ENCODE measurements at places on chromosomes 2 and 18. TPM values are rescaled to one million over a fixed set of nuclear protein-coding genes. Genes with fewer than 3 reads are reported as not detected.

Gene SPDYA
- total RNA-seq: 3.4 TPM

DNA sequence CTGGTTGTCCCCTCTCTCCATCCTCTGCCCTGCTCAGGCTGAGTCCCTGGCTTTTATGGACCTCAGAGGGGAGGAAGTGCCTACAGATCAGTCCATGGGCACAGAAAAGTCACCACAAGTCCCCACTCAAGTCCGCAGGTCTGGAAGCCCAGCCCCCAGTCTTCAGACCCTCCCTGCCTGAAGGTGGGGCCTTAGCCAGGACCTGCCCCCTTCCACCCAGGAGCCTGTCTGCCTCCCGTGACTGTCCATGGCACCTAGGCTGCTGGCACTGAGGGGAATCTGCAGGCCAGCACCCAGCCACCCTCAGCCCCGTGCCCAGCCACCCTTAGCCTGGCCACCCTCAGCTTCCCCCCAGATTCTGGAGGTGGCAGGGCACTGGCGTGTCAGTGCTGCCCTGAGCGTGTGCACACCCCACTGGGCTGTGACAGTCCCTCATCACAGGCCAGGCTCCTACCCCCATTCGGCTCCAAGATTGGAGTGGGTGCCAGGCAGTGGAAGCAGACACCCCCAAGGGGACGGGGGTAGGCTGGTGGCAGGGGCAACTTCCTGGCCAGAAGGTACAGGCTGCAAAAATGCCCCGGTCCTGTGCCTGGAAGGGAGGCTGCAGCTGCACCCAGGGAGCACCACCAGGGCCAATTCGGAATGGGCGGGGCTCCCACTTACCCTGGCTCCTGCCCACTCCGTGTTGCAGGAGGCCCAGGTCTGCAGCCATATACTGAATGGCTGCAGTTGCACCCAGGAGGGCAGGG lies 154.7 kb upstream of the RMP24 start:
- no peaks in the 10 kb centered on the region for H3K36me3 ChIP-seq
- H3K27me3 ChIP-seq: peaks cover 29% of the 10 kb centered on the region

DNA sequence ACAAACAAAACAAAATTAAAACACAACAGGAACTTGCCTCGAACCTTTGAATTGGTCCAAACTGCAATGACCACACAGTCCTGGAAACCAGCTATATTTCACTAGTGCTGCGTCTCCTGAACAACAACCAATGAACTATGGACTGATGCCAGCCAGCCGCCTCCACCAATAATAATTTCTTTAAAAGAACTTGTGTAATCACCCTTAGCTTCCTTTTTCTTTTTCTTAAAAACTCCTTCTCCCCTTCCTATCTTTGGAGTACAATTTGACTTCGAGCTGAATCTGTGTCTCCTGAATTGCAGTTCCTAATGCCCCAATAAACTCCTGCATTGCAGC lies 1.6 kb upstream of the CXXC1 start:
- H3K4me1 ChIP-seq: peaks cover 13% of the 10 kb centered on the region
- H3K4me3 ChIP-seq: peak overlapping the region; percentile 48
- DNase-seq: no peak
- H3K27me3 ChIP-seq: peaks cover 14% of the 10 kb centered on the region
- H3K36me3 ChIP-seq: peaks cover 3% of the 10 kb centered on the region
- H3K27ac ChIP-seq: no peak overlapping the region

DNA sequence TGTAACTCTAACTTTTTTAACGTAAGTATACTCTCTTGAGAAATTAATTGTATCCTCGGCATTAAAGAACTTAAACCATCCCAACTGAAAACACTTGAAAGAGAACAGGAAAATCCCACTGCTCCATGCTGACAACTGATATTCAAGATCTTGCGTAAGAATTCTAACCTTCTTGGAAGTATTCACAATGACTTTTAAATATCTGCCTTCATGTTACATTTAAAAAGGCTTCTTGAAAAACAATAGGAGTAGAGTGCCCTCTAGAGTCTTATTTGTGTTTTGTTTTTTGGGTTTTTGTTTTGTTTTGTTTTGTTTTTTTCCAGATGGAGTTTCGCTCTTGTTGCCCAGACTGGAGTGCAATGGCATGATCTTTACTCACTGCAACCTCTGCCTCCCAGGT lies 65.4 kb upstream of the DNAJC10 start:
- H3K36me3 ChIP-seq: no peaks in the 10 kb centered on the region
- no peak for DNase-seq
- no peaks in the 10 kb centered on the region for H3K27me3 ChIP-seq
- H3K27ac ChIP-seq: peak overlapping the region; percentile 29
- H3K4me3 ChIP-seq: no peak overlapping the region
